ENCODE measurements at places on chromosomes 7 and 10.

DNA sequence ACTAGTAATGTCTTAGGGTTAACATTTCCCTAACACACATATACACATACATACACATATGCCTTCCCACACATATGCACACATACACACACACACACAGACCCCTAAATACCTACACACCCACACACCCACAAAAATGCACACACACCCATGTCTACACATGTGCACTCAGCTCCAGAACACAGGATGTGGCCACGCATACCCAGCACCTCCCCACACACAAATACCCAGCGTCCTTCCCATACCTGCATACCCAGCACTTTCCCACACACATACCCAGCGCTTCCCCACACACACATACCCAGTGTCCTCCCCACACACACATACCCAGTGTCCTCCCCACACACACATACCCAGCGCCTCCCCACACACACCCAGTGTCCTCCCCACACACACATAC is 534.9 kb downstream of the DNAJB6 start:
- no peak for DNase-seq

GRCh38 chr7:95250571-95250970 is 73.8 kb downstream of the PON1 start:
- no peak for DNase-seq

DNA sequence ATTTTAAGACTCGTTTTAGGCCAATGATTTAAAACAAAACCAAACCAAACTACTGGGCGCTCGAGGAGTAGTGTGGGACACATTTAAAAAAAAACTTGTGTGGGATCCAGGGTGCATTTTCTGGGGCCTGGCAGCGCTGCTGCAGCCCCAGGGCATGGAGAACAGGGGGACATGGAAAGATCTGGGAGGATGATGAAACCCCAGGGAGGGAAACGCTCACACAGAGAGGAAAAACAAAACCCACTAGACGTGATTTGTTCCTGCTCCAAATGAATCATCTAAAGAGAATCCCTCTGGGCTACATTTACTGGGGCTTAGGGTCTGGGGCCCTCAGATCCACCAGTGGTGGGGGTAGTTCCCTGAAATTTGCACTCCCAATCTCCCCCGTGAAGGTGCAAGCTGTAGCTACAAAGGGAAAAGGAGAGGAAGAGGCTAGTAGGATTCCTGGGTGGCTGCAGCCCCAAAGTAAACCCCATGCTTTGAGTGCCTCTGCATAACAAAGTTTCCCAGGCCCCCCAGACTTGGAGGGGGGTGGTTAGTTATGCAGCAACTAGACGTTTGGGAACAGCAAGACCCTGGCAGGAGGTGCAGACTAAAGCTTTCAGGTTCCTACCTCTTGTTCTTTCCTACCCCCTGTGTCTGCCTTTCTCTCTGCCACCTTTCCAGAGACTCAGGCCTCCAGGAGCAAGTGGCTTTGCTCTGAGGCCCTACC is 14.5 kb upstream of the HOXA13 start:
- DNase-seq = no peak

DNA sequence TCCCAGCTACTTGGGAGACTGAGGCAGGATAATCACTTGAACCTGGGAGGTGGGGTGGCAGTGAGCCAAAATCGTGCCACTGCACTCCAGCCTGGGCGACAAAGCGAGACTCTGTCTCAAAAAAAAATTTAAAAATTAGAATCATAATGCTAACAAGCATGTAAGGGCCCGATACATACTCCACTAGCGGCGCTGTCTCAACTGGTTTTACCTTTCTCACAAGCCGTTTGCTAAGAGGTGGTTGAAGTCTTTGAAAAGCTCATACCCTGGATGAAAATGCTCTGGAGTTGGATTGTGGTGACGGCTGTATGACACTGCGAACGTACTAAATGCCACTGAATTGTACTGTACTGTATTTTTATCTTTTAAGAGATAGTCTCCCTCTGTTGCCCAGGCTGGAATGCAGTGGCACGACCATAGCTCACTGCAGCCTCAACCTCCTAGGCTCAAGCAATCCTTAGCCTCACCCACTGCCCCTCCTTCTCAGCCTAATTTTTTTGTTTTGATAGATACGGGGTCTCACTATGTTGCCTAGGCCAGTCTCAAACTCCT is 29.9 kb downstream of the SPOCK2 start:
- DNase-seq = no peak

DNA sequence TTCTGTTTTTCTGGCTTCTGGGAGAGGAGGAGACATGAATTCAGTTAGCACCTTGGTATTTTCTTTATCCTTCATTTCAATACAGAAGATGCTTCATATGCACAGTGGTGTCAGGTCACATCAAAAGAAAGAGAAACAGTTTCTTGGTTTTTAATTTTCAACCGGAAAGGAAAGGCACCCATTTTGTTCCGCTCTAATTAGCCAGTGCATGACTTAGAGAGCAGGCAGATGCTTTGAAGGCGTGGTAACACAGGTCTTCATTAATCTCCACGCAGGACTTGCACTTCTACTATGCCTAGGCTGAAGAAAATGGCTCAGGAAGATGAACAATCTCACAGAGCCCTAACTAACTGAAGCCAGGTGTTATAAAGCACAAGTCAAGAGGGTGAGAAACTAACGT is 70.4 kb upstream of the ATRNL1 start:
- DNase-seq = no peak

DNA sequence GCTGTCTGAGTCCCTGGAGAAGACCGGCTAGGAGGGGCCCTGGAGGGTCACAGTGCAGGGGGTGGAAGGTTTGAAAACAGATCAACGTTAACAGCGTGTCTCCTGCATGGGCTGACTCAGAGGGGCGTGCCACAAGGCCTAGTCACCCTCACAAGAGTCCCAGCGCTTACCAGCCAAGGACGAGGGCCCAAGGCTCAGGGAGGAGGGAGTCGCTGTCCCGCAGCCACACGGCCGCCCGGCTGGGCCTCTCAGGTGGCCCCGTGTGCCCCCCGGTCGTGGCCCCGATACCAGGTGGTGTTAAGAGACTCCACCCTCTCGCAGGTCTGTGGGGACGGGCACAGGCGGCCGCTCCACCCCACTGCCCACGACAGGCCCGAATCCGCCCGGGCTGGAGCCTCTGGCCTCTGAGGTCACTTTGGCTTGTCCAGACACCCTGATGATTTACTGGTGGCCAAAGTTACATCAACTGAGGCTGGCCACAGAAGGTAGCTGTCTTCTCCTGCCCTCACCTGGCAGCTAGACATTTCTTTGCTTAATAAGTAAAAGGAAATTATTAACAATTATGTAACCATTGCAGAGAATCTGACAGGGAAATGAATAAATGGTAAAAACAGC is 34.0 kb downstream of the FAM20C start:
- no peak for DNase-seq
